ENCODE measurements at places on chromosomes 12 and 14.

GRCh38 chr12:28104316-28104715 is 85.9 kb upstream of the CCDC91 start:
- no peak for DNase-seq

- no peak for DNase-seq
Observed at GRCh38 chr12:20751046-20751445, 55.9 kb downstream of the SLCO1C1 start.

DNA sequence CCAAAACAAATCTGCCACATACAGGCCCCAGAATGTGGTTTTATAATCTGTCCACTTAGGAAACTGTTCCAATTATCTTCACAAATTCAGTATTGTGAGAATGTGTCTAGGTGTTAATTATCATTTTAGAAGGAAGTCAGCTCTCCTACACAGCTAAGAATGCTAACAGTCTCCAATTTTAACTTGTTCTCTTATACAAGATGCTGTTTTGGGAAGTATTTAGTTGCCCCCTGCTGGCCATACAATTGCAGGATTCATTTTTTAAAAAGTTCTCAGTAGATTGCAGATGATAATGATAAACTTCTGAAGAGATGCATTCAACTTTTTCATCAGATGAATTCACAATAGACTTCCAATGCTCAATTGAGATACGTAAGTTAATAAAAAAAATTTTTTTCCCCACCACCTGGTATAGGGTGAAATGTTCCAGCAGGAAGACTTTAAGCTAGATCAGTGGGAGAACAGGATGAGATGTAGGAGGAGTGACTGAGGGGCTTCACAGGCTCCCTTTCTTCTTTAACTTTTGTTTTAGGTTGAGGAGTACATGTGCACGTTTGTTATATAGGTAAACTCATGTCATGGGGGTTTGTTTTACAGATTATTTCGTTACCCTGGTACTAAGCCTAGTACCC is 27.3 kb upstream of the OSBPL8 start:
- DNase-seq: peak; percentile 3

- no peak for DNase-seq
Observed at GRCh38 chr12:109982210-109982609, 14.0 kb downstream of the GIT2 start.

Data from activated CD8-positive, alpha-beta memory T cell treated with anti-CD3 and anti-CD28 coated beads for 1 hour (primary cell).